Activated naive CD8-positive, alpha-beta T cell treated with anti-CD3 and anti-CD28 coated beads, Interleukin-2, amount 10 ng/mL, durations not matched to agents 7 days and 5 days (primary cell): ENCODE measurements at places on chromosomes 16 and 17. TPM values are rescaled to one million over a fixed set of nuclear protein-coding genes. Genes with fewer than 3 reads are reported as not detected.

Gene TBC1D3E
- total RNA-seq: not detected

Gene CLDN7
- total RNA-seq: 1.7 TPM

DNA sequence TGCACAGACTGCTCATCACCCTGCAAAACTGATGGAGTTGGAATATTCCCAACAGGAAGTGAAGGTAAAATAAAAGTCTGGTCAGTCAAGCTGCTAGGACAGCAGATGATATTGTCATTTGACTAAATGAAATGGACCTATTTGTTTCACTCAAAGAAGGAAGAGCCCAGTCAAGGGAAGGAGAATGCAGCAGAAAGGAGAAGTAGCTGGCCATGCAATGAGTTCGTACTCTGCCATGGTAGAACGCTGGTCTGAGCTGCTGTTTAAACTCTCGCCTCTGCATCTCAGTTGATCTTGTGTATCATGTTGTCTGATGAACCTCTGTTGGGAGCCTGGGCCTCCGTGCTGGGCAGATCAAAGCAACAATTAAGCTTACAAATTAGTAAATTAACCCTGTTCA is 15.6 kb upstream of the YPEL2 start:
- no peak overlapping the region for H3K4me3 ChIP-seq
- peaks cover 4% of the 10 kb centered on the region for H3K4me1 ChIP-seq
- no peaks in the 10 kb centered on the region for H3K27me3 ChIP-seq
- no peaks in the 10 kb centered on the region for H3K36me3 ChIP-seq
- no peak for DNase-seq

GRCh38 chr17:8628172-8628571 is 2.4 kb downstream of the MYH10 start:
- H3K36me3 ChIP-seq: peaks cover 2% of the 10 kb centered on the region
- H3K4me3 ChIP-seq: no peak overlapping the region
- no peak for DNase-seq
- H3K27me3 ChIP-seq: peaks cover 60% of the 10 kb centered on the region
- no peak overlapping the region for H3K27ac ChIP-seq

DNA sequence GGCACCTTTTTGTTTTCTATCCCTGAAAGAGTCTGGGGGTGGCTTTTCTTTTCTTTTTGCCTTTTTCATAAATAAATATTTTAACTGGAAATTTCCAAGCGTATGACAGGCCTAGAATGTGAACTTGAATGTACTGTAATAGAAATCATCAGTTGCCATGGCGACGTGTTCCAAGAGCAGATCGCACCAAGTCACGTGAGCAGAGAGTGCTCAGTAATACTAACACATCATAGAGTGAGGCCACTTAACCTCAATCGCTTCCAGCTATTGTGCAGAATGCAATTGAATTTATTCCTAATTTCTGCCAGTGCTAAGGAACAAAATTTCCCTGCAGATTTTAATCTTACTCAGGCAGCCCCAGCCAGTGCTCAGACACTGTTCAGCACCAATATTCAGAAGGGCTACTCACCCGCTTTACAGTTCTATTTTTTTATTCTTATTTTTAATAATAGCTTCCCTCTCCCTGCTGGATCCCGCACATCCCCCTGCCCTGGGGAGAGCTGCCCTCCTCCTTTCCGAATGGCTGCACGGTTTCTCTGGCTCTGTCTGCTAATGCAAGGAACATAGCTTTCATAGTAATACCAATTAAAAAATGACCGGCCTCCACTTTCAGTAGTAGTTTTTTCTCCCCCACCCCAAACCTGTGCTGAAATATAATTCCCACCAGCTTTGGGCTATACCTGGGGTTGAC is 26.2 kb upstream of the PMFBP1 start:
- peaks cover 12% of the 10 kb centered on the region for H3K4me1 ChIP-seq
- DNase-seq: no peak
- no peaks in the 10 kb centered on the region for H3K36me3 ChIP-seq

DNA sequence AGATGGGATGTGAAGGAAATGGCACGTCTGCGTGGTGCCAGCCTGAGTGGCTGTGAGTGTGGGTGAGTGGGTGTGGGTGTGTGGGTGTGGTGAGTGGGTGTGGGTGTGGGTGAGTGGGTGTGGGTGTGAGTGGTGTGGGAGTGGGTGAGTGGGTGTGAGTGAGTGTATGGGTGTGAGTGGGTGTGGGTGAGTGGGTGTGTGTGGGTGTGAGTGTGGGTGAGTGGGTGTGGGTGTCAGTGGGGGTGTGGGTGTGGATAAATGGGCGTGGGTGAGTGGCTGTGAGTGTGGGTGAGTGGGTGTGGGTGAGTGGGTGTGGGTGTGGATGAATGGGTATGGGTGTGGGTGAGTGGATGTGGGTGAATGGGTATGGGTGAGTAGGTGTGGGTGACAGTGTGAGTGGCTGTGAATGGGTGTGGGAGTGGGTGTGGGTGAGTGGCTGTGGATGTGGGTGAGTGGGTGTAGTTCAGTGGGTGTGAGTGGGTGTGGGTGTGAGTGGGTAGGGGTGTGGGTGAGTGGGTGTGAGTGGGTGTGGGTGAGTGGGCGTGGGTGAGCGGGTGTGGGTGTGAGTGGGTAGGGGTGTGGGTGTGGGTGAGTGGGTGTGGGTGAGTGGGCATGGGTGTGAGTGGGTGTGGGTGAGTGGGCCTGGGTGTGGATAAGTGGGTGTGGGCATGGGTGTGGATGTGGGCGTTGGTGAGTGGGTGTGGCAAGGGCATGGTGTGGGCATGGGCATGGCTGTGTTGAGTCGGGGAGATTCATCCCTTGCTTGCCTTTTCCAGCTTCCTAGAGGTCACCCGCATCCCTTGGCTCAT is 80.8 kb downstream of the ZDHHC7 start:
- no peaks in the 10 kb centered on the region for H3K36me3 ChIP-seq
- H3K27me3 ChIP-seq: no peaks in the 10 kb centered on the region

GRCh38 chr16:23840310-23840709 is 4.5 kb downstream of the PRKCB start:
- peaks cover 44% of the 10 kb centered on the region for H3K36me3 ChIP-seq
- H3K4me3 ChIP-seq: peak overlapping the region; percentile 50
- peaks cover 57% of the 10 kb centered on the region for H3K4me1 ChIP-seq
- no peak for DNase-seq

GRCh38 chr16:81435103-81435502 is 9.5 kb upstream of the CMIP start:
- no peak overlapping the region for H3K4me3 ChIP-seq
- no peaks in the 10 kb centered on the region for H3K36me3 ChIP-seq
- H3K4me1 ChIP-seq: peaks cover 9% of the 10 kb centered on the region
- DNase-seq: no peak
- H3K27me3 ChIP-seq: peaks cover 35% of the 10 kb centered on the region
- no peak overlapping the region for H3K27ac ChIP-seq

GRCh38 chr17:35931794-35932425 is 1.3 kb upstream of the RDM1 start:
- H3K4me3 ChIP-seq: no peak overlapping the region
- peaks cover 9% of the 10 kb centered on the region for H3K36me3 ChIP-seq
- no peak for DNase-seq
- peaks cover 2% of the 10 kb centered on the region for H3K27me3 ChIP-seq
- H3K4me1 ChIP-seq: peaks cover 25% of the 10 kb centered on the region
- H3K27ac ChIP-seq: no peak overlapping the region

DNA sequence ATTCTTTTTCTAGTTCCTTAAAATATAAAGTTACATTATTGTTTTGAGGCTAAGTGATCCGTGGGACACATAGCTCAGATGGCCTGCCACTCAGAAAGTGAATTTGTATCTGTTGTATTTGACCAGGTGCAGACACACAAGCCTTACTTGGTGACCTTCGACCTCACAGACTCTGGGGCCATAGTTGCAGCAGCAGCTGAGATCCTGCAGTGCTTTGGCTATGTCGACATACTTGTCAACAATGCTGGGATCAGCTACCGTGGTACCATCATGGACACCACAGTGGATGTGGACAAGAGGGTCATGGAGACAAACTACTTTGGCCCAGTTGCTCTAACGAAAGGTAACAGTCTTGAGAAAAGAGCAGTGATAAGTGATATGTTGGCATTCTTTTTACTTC is 30.5 kb downstream of the TMEM11 start:
- H3K4me1 ChIP-seq: peaks cover 3% of the 10 kb centered on the region
- no peak overlapping the region for H3K27ac ChIP-seq
- DNase-seq: no peak
- peaks cover 5% of the 10 kb centered on the region for H3K36me3 ChIP-seq
- H3K27me3 ChIP-seq: no peaks in the 10 kb centered on the region
- no peak overlapping the region for H3K4me3 ChIP-seq

DNA sequence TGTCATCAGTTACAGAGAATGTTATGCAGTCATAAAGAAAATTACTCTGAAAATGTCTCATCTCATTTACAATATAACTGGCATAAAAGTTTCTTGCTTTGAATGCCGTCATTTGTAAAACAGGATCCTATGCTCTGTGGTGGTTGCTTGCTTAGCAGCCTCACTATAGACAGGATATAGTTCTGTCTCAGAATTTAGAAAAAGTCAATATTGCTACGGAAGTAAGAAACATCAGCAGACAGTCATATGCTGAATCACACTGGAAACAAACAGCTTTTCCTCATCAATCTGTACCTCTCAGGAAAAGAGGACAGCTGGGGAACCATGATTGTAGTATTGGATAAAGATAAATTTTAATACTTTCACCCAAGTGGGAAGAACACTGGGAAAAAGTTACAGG is 105.5 kb downstream of the MYO1D start:
- no peak for DNase-seq
- no peaks in the 10 kb centered on the region for H3K4me1 ChIP-seq
- H3K27me3 ChIP-seq: no peaks in the 10 kb centered on the region
- H3K36me3 ChIP-seq: no peaks in the 10 kb centered on the region
